ENCODE measurements at places on chromosomes 13 and 19. TPM values are rescaled to one million over a fixed set of nuclear protein-coding genes. Genes with fewer than 3 reads are reported as not detected.

DNA sequence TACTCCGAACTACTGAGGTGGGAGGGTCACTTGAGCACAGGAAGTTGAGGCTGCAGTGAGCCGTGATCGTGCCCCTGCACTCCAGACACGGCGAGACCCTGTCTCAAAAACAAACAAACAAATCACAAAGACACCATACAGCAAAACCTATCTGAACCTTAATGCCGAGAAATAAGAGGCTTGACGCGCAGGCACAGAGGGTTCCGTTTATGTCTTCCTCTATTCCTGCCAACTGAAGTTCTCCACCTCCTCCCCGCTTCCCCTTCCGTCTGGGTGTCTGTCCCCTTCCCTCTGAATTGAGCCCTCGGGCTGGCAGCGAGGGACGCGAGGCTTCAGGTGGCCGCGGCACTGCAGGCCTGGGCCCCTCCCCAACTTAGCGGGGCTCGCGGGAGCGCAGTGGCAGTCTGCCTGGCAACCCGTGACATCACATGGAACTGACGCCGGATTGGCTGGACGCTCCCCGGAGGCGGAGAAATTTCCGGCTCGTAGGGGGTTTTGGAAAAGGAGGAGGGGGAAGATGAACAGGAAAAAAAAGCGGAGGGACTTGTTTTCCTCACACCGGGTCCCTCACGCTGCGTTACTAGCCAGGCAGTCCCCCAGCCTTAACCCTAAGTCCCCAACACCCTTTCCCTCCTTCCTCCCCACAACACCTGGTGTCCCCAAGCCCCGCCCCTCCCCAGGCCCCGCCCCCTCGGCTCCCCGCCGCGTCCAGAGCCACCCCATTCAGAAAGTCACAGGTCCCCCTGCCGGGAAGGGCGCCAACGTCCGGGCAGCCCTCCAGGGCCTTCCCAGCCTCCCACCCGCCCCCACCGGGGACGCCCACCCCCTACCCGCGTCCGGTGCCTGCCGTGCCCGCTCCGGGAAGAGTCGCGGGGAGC lies 1.1 kb upstream of the MYBPC2 start:
- H3K27me3 ChIP-seq: no peaks in the 10 kb centered on the region
- no peaks in the 10 kb centered on the region for H3K36me3 ChIP-seq
- H3K4me1 ChIP-seq: peaks cover 27% of the 10 kb centered on the region

The FGF21 gene
- total RNA-seq: not detected

The LILRB1 gene
- 0.33 TPM for total RNA-seq

- H3K4me1 ChIP-seq: no peaks in the 10 kb centered on the region
- no peaks in the 10 kb centered on the region for H3K27me3 ChIP-seq
- H3K36me3 ChIP-seq: no peaks in the 10 kb centered on the region
- DNase-seq: no peak
- no peak overlapping the region for H3K27ac ChIP-seq
Measured at GRCh38 chr19:19525611-19526380, 2.9 kb upstream of the YJEFN3 start.

The ZNF284 gene
- 1.3 TPM for total RNA-seq

DNA sequence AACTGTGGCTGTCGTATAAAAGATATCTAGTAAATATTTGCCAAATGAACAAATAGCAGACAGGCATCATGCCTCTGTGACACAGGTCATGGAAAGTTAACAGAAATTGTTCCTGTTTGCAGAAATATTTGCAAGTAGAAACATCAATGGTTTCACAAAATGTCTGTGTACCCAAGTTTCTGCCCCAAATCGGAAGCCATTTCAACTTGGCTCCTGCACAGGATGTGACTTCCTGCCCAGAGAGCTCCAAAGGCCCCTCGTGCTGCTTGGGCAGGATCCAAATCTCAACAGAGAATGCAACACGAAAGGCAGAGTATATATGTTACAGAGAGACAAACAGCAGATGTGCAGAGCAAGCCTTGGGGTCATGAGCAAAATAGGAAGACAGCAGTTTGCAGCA lies 95.5 kb upstream of the SERP2 start:
- no peak overlapping the region for H3K27ac ChIP-seq
- H3K27me3 ChIP-seq: no peaks in the 10 kb centered on the region
- no peaks in the 10 kb centered on the region for H3K36me3 ChIP-seq

All from body of pancreas (tissue), 4 donors.